ENCODE measurements at places on chromosomes 7 and 10. TPM values are rescaled to one million over a fixed set of nuclear protein-coding genes. Genes with fewer than 3 reads are reported as not detected.

The HMX3 gene
- total RNA-seq: not detected

The IMMP2L gene
- total RNA-seq: 9.6 TPM

The RHOBTB1 gene
- total RNA-seq: 29.1 TPM

The LRRD1 gene
- total RNA-seq: not detected

The NPSR1 gene
- total RNA-seq: not detected

The SPDYE1 gene
- not detected for total RNA-seq

The PRRT4 gene
- not detected for total RNA-seq

The LUC7L2 gene
- 47.8 TPM for total RNA-seq

The CALCR gene
- not detected for total RNA-seq

The HMX2 gene
- not detected for total RNA-seq

The OR9A4 gene
- not detected for total RNA-seq

The AEBP1 gene
- total RNA-seq: 5.4 TPM

The LCOR gene
- 14.8 TPM for total RNA-seq

The WBP1L gene
- 46.8 TPM for total RNA-seq

The SKIDA1 gene
- total RNA-seq: 0.46 TPM

The PPP1R17 gene
- not detected for total RNA-seq

The SPDYE2B gene
- total RNA-seq: not detected

The FOXI2 gene
- total RNA-seq: not detected

The KAZALD1 gene
- 1.1 TPM for total RNA-seq

The MRC1 gene
- 2.4 TPM for total RNA-seq

The NPY gene
- not detected for total RNA-seq

The TRIM50 gene
- total RNA-seq: not detected

The PTF1A gene
- not detected for total RNA-seq

The PNLIPRP1 gene
- not detected for total RNA-seq

The CNNM2 gene
- 4.9 TPM for total RNA-seq

The ATP6V0E2 gene
- total RNA-seq: 20.8 TPM
